ENCODE measurements at places on chromosomes 6 and 20.

- no peak for DNase-seq
These were observed 1355.9 kb downstream of the GRIK2 start for GRCh38 chr6:102749210-102749971.

DNA sequence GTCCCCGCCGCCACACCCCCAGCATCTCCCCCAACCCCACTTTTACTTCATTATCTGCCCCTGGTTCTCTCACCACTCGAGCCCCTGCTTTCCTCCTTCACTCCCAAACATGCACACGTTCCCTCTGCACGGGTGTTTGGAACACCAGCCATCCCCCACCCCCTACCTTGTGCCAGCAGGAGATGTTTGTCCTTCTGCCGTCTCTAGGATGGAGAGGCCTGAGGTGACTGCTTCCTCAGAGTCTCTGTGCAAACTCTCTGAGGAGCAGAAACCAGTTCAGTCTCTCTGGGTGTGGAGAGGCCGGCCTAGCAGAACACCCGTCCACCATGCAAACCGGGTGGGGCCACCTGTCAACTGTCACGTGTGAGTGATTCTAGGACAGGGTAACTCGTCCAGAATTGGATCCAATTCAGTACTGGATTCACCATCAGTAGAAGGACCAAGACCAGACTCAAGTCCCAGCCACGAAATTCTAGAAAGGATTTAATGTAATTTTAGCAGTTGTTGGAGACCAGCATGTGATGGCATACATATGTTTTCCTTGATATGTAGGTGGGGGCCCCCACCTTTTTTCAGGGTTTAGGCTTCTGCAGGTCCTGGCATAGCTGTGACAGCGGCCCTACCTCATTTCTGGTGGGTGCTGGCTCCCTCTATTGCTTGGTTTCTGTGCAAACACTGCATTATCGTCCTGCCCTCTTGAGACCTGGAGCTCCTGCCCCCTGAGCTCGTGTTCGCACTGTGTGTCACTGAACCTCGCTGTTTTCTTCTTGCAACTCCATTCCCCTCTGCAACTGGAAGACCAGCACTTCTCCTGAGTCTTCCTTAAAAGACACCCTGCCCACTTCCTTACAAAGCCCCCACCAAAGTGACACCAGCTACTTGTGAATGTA, at the start of gene RAET1E:
Gene RAET1E, minus strand, starts transcription at position 259 of the 890 bp plus-strand sequence. CDS start 7,212 bp downstream, outside the sequence.
- no peak for DNase-seq

DNA sequence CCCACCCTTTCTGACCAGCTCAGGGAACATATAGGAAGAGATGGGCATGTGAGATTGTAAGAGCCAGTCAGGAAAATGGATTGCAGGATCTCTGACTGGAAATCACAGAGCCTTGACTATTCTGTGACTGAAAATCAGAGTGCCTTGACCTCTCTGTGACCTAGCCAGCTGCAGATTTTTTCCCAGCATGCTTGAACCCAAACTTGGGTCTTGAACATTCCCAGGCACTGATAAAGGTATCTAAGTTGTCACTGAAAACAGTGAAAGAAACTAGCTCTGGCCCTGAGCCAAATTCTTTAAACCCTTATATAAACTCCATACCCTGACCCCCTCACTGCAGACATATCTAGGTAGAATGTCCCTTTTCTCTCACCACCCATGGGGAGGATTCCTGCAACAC, 2.3 kb upstream of the ZNF165 start:
- no peak for DNase-seq

GRCh38 chr6:140480852-140481251, 1106.4 kb upstream of the CITED2 start:
- no peak for DNase-seq

DNA sequence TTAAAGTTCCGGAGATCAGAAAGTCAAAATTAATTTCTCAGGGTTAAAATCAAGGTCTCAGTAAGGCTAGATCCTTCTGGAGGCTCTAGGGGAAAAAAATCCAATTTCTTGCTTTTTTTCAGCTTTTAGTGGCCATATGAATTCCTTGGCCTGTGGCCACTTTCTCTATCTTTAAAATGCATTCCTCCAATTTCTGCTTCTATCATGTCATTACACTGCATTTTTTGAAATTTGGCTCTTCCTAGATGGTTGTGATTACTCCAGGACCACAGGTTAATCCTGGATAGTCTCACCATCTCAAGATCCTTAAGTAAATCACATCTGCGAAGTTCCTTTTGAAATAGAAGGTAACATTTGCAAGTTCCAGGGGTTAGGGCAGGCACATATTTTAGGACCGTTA, 1294.9 kb upstream of the CITED2 start:
- DNase-seq: no peak

- peak; percentile 85 for DNase-seq
These were observed at the start of gene MTCH1 for GRCh38 chr6:36985808-36986703. Gene MTCH1 (minus strand): TSS chr6:36986196. CDS start chr6:36986173, 23 bp downstream.

- no peak for DNase-seq
These were observed 3.6 kb downstream of the TBCC start for GRCh38 chr6:42742116-42742894.

DNA sequence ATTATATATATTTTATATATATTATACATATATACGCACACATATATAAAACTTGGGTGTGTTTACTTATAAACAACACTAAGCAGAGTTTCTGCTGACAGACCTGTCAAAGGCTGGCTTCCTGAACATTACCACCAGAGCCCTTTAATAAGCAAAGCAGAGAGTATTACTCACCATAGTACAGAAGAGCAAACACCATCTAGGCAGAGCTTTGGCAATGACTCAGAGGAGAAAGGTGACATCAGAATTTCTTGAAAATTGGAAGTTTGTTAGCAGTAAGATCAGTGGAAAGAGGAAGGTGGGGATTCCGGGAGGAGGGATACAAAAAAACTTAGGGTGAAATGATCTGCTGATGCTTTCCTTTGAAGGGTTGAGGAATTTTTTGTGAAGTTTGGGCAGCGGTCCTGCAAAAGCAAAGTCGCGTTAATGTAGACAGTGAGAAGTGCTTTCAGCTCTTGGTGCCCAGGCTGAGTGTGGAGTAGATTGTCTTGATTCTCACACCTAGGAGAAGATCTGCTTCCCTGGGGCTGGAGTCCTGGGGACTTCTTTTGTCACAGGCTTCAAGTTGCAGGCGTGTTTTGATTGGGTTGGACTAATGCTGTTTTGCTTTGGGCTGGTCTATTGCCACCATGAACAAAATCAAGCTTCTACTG, 109.6 kb upstream of the BACH2 start:
- no peak for DNase-seq
